ENCODE measurements at places on chromosomes 3 and 15.

- no peak for DNase-seq
Observed at GRCh38 chr3:169929830-169930519, 18.6 kb downstream of the SAMD7 start.

DNA sequence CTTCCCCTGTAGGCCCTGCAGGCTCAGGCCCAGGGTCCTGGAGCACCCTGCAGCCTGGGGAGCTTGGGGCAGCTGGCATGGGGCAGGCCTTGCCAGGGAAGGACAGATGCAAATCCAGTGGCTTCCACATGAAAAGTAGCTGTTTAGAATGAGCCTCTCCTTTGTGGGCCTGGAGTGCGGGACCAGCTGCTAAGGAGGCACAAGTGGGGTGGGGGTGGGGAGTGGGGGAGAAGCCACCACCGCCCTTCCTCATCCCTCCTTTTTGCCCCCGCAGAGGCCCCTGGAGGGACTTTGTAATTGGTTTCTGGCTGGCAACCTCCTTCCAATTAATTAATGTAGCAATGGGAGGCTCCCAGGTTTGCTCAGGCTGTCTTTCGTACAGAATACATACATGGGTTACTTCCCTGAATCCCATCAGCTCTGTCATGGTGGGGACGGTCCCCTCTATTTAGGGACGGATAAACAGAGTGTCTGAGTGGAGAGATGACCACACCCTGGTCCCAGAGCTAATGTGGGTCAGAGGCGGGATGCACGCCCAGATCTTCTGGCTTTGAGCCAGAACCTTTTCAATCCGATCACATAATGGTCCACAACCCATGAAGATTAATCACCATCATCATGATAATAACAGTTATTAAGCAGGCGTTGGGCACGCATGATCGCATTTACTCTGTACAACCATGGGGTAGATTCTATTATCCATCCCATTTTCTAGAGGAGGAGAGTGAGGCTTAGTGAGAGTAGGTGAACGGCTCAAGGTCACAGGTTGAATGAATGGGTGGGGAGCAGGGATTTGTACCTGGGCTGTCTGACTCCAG is 6.2 kb downstream of the CORO2B start:
- DNase-seq, result no peak

- DNase-seq, result no peak
Observed at GRCh38 chr3:116150655-116151167, 294.6 kb downstream of the LSAMP start.

DNA sequence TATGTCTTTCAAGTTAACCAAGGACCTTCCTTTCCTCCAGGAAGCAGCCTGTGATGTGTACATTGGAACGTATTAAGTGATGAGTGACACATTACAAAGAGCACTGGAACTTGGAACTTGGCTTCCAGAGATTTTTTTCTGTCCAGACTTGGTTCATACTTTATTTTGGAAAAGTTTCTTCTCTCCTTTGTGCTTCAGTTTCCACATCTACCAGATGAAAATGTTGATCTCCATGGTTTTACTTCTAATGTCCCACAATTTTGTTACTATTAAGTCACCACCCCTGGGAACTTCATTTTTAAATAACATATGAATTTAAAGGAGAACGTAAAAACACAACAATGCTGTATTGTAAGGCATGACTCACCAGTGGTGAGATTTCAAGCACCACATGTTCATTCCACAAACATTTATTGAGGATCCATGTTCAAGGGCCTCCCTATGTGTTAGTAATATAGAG is 290.7 kb upstream of the LMCD1 start:
- DNase-seq, result no peak

GRCh38 chr3:105328338-105328730 is 38.4 kb upstream of the ALCAM start:
- DNase-seq, result no peak

DNA sequence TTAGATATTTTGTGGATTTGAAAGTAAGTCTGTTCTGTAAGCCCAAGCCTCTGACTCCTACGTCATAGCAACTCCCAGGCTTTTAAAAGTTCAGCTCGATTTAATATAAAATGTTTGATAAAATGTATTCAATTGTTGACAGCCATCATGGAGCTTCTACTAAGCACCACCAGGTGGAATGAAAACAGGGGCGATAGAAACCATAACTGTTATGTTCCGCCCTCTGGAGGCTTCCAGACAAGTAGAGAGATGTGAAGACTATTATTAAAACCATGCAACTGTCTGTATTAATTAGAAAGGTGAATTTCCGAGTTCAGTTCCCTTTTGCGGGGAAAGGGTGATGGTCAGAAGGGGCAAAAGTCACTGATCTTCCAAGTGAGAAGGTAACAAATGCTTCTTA is 292.2 kb downstream of the NR2F2 start:
- no peak for DNase-seq

GRCh38 chr3:30286007-30286669 is 320.3 kb upstream of the TGFBR2 start:
- peak; percentile 68 for DNase-seq

DNA sequence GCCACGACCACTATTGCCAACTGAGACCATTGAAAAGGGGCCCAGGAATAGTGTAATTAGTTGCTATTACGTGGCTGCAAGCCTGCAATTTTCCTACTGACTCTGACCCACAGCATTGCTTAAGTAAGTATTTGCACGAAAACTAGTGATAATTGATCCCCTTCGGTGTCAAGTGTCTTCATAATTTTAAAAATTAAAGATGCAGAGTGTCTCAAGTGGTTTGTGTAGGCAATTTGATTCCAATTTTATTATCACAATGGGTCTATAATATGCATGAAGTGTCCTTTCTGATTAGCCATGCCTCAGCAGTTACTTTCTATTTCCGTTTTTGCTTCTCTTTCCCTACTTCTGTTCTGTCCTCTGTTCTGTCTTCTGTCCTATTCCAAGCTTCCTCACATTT is 259.2 kb downstream of the C3orf38 start:
- no peak for DNase-seq

DNA sequence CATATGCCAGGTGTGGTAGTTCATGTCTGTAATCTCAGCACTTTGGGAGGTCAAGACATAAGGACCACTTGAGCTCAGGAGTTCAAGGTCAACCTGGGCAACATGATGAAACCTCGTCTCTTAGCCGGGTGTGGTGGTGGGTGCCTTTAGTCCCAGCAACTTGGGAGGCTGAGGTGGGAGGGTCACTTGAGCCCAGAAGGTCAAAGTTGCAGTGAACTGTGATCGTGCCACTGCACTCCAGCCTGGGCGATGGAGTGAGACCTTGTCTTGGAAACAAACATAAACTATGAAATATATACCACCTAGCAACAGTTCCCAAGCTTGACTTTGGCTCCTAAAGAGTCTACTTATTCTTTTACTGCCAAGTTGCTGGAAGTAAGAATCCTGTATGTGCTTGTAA is 30.9 kb downstream of the UBE3A start:
- DNase-seq, result no peak

DNA sequence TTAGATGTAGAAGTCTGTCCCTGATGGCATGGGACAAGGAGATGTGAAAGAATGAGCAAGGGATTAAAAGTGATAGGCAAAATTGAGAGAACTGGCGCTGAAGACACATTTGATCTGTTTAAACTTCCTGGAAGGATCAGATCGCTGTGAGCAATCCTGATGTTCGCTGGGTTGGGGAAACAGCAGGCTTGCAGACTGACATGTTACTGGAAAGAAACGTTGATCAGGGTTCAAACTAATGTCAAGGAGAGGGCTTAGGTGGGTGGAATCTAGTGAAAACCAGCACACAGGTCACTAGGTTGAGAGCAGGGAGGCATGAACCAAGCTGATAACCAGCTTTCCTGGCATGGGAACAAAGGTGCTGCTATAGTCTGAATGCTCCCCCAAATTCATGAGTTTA is 34.5 kb upstream of the SPTSSB start:
- no peak for DNase-seq

GRCh38 chr15:49079340-49080039 is 33.2 kb upstream of the SECISBP2L start:
- no peak for DNase-seq

DNA sequence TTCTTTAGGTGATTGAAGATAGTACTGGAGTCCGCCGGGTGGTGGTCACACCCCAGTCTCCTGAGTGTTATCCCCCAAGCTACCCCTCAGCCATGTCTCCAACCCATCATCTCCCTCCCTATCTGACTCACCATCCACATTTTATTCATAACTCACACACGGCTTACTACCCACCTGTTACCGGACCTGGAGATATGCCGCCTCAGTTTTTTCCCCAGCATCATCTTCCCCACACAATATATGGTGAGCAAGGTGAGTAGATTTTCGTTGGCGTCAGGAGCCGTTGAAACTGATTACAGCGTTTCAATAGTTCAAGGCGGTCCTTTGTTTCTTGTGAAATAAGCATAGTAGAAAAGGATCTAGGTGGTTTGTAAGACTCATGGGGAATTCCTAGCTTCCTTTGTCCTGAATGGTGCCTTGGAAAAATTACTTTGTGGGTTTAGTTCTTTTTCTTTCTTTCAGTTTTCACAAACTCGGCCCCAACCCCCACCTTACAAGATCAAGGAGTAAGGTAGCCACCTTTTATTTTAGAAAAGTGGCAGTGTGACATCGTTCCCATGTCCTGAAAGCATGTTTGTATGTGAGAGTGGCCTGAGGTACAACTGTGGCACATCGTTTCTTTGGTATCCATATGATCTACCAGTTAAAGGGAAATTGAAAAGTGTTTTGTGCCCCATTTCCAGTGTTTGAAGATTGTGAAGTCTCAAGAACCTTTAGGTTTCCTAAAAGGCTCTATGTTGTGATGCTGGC is 200.6 kb downstream of the GHSR start:
- DNase-seq, result no peak

- DNase-seq, result no peak
Observed at GRCh38 chr3:49529567-49529966, 24.7 kb upstream of the BSN start.

- no peak for DNase-seq
Observed at GRCh38 chr3:126371096-126371705, 14.0 kb upstream of the KLF15 start.

DNA sequence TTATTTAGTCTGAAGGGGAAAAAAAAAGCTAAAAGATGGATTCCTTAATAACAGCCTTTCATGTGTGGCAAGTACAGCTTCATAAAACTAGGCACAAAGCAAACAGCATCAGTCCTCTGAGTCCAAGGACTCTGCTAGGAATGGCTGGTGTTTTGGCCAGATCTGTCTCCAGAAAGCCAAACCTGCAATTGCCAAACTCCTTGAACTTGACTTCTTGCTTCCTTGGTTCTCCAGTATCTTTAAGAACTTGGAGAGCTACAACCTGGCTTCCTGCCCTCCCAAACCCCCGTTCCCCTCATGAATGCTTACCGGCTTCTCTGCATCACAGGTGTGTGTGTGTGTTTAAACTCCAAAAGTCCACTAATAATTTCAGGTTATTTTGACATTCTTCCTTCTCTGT is 1.6 kb upstream of the PLOD2 start:
- no peak for DNase-seq

GRCh38 chr3:129701161-129701560 is 94.7 kb upstream of the PLXND1 start:
- no peak for DNase-seq

DNA sequence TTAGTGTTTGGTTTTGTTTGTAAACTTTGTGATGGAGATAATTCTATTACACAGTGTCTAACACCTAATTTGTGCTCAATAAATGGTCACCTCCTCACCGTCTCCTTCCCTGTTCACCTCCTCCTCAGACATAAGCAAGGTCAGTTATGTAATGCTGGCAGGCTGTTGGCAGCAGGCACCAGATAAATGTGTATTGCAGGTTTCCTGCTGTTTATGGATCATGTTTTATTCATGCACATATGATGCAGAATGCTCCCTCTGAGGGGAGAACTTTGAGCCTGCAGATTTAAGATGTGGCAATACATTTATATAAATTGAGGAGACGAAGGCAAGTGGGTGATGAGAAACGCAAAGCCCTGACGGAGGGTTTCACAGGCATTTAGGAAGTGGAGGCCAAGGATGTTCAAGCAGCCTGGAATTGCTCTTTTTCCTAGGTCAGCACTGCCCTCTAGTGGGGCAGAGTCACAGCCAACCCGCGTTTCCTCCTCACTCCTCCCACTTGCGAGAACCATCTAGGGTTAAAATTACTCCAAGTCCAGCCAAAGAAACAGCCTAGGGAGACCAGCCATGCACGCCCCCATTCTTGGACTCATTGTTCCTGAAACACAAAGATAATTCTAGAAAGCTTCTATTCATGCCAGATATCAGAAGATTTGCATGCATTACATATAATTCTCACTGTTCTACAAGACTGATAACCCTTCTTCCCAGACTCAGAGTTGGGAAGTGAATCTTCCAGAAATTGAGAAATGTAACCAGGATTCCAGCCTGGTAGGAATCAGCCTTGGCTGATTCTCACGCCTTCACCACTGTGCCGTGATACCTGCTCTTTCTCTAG is 228.7 kb downstream of the SLCO3A1 start:
- DNase-seq, result peak; percentile 13

- DNase-seq, result no peak
Observed at GRCh38 chr15:82137261-82137660, 91.4 kb upstream of the MEX3B start.

GRCh38 chr3:100120693-100121092 is 6.4 kb upstream of the FILIP1L start:
- no peak for DNase-seq

DNA sequence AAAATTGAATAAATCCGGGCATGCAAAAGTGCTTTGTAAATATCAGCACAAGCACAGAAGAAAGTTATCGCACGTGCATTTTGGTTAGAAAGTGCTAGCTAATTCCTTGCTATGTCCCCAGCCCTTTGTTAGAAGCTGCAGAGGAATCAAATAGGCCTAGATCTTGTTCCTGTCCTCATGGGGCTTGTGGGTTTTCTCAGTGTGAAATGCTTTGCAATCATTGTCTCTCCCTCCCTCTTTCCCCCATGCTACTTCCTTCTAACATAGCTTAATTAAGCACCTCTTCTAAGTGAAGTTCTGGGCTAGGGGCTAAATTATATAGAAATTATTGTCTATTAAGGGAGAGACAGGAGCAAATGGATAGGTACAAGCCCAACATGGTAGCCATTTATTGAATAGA is 271.7 kb downstream of the RPLP1 start:
- DNase-seq, result no peak

GRCh38 chr3:25292595-25292994 is 135.5 kb upstream of the RARB start:
- no peak for DNase-seq

- DNase-seq, result no peak
Observed at GRCh38 chr3:138509586-138509985, 75.2 kb downstream of the ESYT3 start.

- DNase-seq, result peak; percentile 3
Observed at GRCh38 chr15:28919201-28919635, 33.4 kb downstream of the APBA2 start.

DNA sequence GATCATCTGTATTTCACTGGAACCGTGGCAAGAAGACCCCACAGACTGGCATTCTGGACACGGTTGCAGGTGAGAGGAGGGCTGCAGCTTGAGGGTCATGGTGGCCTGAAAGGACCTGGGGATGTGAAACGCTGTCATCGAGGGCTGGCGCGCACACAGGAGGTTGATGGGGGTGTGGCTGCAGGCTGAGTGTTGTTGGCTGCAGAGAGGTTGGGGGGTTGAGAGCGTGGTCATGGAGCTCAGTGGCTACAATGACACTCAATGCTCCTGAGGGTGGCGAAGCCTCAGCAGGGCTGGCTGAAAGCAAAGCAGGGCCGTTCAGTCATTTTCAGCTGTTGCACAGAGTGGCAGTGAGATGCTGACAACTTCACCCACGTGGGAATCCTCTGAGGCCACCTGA is 21.0 kb downstream of the CPN2 start:
- DNase-seq, result no peak

Measured in SHP77 treated with DMSO at 0.1 percent for 48 hours (cell line).